ENCODE measurements at places on chromosomes 12 and 14.

- no peak for DNase-seq
Observed at GRCh38 chr14:94560291-94560665, 964 bp upstream of the SERPINA4 start.

DNA sequence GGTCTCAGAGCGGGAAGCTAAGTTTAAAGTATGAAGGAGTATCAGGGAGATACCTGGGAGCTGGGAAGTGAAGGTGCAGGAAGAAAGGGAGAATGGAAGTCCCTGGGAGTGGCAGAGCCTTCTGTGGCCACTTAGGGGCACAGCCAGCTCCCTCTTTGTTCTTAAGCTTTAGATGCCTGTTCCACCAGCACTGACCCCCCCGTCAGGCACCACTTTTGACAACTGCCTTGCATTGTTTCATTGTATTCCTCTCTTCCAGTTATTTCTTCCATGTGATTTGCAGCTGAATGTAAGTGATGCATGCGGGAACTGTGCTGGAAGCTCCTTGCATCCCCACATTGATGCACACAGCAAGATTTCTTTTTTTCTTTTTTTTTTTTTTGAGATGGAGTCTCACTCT is 2.6 kb downstream of the GALNT16 start:
- no peak for DNase-seq

GRCh38 chr14:40368314-40368713 is 936.1 kb upstream of the FBXO33 start:
- no peak for DNase-seq

DNA sequence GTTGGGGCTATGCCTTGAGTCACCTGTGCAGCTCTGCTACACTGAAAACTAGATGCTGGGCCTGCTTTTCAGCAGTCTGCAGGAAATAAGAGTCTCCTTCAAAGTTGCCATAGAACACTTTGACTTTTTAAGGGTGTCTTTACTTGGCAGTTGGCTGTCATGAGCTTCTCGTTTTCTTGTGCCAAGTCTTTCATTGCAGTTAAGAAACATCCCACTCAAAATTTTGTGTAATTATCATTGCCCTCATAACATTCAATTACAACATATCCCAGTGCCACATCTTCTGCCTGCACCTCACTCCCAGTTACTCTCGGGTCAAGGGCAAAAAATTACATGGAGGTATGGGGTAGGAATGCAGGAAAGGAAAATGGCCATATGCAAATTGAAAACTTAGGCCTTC is 29.1 kb downstream of the GPR65 start:
- DNase-seq, result no peak

DNA sequence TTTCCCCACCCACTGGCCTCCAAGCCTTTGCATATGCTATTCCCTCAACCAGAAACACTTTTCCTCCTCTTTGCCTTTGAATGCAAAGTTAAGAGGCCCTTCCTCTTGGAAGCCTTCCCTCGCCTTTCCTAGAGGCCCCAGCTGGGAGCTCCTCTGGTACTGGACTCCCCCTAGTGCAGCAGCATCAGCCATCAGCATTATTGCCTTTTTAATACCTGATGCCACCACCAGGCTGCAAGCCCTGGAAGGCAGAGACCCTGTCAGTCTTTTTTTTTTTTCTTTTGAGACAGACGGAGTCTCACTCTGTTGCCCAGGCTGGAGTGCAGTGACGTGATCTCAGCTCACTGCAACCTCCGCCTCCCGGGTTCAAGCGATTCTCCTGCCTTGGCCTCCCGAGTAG is 19.1 kb upstream of the PLA2G1B start:
- DNase-seq, result no peak

DNA sequence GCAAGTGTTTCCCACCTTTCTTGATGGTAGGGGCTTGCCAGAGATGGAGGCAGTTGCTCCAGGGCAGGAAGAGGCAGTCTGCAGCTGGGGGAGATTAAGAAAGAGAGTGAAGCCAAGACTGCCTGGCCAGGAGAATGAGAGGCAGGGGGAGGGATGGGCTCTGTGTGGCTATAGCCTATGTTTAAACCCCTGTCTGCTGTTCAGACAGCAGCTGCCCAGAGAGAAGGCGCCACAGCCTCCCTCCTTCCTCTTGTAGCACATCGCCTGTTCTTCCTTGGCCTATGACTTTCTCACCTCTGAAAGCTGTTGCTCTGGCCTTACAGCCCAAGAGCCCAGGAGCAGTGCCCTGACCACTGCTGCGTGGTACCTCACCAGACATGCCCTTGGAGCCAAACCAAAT is 61.7 kb downstream of the EMP1 start:
- no peak for DNase-seq

DNA sequence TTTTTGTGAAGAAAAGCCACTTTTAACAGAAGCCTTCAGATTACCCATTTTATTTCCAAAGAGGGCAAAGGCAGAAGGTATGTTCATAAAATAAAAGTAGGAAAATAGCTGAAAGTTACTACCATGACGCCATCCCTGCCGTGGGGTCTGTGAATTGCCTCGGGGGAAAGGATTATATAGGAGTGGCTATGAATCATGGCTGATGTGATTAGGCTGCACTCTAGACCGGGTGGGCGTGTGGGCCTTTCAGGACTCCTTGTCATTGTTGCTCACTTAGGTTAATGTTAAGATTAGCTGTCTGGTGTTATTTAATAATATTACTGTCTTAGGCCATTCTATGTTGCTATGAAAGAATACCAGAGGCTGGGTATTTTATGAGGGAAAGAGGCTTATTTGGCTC is 195.5 kb downstream of the EGLN3 start:
- no peak for DNase-seq

DNA sequence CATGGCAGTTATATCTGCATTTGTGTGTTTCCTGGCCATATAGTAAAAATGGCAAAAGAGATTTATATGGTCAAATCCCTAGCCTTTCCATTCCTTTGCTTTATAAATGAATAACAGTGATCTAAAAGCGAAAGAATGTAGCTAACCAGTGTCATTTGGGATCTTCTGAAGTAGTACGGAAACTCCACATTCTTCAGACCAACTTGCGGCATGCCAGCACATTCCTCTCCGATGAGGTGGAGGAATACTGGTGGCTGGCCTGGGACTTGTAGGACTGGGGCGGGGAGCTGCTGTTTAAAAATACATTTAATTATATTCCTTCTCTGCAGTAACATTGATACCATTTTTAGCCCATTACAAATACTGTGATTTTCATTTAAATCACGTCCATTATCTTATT is 85.3 kb downstream of the SAMD4A start:
- peak; percentile 99 for DNase-seq

- no peak for DNase-seq
Observed at GRCh38 chr12:2963760-2964292, 4.6 kb downstream of the TEAD4 start.

DNA sequence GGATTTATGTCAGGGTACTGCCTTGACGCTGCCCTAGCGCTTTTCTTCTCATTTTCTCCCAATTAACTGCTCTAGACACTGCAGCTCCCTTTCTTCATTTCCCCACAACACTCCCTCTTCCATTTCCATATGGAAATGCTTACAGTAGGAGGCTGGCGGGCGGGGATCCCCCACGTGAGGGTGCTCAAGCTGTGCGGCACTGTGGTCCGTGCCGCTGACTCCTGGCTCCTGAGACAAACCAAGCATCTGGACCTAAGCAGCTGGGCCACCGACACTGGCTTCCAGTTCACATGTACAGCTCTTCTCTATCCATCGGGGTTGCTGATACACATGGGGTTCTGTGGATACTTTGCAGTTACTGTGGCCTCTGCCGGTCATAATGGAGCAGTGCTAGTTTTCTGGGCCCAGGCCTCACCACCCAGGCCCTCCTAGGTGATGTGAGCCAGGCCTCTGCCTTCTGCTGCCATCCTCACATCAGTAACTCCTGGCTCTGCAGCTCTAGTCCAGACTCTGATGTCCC is 20.2 kb downstream of the TCHP start:
- no peak for DNase-seq

DNA sequence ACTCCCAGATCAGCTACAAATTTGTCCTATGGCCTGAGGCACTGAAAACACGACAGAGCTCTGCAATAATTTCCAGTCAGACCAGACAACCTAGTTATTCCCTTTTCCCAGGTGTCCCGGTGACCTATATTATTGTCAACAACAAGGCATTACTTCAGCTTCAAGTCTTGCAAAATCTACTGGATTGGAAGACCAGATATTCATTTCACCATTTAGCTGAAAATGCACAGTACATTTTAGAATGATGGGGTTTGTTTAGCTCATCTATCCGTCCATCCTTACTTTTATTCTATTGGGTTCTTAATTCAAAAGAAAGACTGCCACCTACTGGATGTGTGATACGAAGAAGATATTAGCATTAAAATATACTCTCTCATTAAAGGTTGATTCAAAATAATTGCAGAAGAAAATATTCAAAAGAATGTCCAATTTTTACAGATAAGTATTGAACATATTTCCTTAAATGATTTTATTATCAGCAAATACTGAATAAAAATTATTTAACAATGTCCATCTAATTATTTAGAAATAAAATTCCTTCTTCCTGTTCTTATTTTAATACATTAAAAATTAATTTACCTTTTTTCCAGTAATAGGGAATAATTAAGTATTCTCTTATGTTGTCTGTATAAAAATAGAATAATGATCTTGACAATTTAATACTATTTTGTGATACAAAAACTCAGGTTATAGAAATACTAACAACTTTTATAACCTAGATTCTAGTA is 244.9 kb upstream of the LRIG3 start:
- no peak for DNase-seq

- no peak for DNase-seq
Observed at GRCh38 chr12:20369305-20370013, 1.1 kb downstream of the PDE3A start.

- DNase-seq, result no peak
Observed at GRCh38 chr12:15801770-15802744, 12.9 kb upstream of the EPS8 start.

- DNase-seq, result no peak
Observed at GRCh38 chr12:127297327-127297726, 969.6 kb upstream of the TMEM132C start.

- DNase-seq, result no peak
Observed at GRCh38 chr14:70873627-70874026, 33.6 kb upstream of the PCNX1 start.

- DNase-seq, result no peak
Observed at GRCh38 chr14:92391726-92392125, 68.8 kb downstream of the SLC24A4 start.

- DNase-seq, result no peak
Observed at GRCh38 chr12:41205070-41205709, 17.1 kb downstream of the PDZRN4 start.

DNA sequence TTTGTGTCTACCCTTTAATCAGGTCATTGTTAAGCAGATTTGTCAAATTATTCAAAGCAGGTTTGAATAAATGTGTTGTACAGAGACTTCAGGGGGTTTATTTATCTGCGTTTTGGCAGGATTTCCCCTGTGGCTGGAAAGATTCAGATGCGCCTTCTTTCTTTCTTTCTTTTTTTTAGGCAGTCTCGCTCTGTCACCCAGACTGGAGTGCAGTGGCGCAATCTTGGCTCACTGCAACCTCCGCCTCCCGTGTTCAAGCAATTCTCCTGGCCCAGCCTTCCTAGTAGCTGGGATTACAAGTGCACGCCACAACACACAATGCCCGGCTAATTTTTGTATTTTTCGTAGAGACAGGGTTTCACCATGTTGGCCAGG is 6.3 kb upstream of the NANOGNB start:
- DNase-seq, result no peak

GRCh38 chr12:41940571-41940970 is 204.1 kb downstream of the GXYLT1 start:
- DNase-seq, result no peak

DNA sequence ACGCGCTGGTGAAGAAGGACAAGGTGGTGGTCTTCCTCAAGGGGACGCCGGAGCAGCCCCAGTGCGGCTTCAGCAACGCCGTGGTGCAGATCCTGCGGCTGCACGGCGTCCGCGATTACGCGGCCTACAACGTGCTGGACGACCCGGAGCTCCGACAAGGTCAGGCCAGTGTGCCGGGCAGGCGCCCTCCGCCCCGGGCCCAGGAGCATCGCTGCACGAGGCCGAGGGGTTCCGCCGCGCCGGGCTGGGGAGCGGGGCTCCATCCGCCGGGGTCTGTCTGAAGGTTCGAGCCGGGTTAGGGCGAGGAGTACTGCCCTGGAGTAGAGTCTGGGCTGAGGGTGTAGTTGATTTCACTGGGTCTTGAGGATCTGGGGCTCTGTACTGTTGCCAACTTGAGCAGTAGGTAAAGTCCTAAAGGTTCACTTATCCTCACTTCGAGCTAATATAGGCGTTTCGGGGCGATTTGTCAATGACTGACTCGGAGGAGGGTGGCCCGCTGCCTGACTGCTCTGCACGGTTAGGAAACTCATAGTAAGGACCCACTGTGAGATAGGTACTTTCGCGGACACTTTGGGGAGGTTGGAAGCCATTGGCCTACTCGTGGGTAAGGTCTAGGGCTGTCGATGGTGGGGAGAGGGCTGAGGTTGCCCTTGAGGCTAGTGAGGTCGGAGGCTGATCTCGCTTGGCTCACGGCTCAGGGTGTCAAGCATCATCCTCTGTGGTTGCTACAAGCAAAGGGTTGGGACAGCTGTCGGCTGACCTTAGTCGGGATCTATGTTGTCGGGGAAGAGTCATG is 574 bp downstream of the GLRX5 start:
- no peak for DNase-seq

DNA sequence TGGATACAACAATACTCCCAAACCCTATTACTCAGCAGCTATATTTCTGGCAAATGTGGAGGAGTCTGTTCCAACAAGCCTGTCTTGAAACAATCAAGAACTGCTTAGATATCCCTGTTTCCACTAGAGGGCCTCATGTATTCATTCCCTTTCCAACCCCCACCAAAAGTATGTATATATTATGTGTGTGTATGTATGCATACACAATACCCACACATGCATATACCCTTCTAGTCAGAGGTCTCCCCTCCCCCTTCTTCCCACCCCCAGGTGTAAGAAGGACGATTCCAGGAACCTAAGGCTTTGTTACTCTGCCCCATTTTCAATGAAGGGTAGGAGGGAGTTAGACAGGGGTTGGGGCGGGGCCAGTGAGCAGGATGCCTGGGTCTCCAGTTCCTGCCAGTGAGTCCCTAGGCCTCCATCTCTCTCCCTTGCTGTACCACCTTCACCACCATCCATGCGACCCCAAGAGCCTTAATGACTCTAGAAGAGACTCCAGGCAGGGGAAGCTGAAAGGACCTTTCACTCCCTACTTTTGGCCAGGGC is at the start of gene DGKA:
TSS of gene DGKA (plus strand) at position 392 of the 546 bp plus-strand sequence. CDS start 5,342 bp downstream, outside the sequence.
- no peak for DNase-seq

- no peak for DNase-seq
Observed at GRCh38 chr14:100653409-100653808, 66.2 kb upstream of the BEGAIN start.

GRCh38 chr12:26868447-26869103 is 35.6 kb upstream of the ITPR2 start:
- no peak for DNase-seq

- DNase-seq, result no peak
Observed at GRCh38 chr14:36313206-36313605, 7.2 kb downstream of the MBIP start.

DNA sequence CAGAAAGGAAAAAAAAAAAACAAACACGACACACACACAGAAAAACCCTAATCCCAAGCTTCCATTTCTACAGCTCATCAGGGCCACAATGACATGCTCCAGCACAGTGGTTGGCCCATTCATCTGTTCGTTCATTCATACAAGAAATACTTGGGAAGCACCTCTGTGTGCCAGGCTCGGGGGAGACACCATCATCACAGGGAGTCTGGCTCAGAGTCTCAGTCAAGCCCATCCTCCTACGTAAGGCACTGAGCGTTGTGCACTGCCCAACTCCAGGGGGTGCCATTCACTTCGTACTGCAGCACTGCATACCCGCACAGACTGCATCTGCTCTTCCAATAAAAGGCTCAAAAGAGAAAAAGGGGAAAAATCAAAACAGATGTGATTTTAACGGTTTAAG is 15.3 kb downstream of the VPS37B start:
- DNase-seq, result peak; percentile 42

All from kidney epithelial cell (primary cell).